ENCODE measurements at places on chromosomes 6 and 20.

DNA sequence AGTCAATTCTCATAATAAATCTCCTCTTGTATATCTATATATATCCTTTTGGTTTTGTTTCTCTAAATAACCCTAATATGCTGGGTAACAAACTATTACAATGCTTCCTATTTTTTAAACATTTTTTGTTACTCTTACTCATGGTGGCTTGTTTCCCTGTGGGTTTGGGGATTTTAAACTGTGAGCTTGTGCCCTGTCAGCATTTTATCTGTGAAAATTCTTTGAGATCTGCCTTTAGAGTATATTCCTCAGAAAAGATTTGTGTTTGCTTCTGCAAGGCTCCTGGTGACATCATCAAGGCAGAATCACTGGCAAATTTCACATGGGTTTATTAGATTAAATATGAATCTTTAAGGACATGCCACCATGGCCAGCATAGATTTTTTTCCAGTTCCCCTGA lies 273.6 kb downstream of the LRFN2 start:
- no peak for DNase-seq

DNA sequence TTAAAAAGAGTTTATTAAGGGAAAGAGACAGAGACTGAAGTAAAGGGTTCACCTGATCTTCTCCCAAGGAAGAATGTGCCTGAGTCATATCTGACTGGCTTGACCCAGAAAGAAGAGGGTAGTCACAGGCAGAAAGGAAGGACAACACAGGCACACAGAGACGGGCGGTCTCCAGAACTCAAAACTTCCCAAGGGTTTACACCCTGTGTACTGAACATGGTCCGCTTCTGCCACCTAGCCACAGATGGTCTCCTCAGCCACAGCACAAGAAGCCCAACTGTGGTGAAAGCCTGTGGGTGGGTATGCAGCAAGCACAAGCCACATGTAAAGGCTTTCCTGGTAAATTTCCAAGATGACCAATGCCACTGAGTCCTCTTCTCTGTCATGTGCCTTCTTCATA lies 17.2 kb downstream of the UNC5CL start:
- DNase-seq: no peak

DNA sequence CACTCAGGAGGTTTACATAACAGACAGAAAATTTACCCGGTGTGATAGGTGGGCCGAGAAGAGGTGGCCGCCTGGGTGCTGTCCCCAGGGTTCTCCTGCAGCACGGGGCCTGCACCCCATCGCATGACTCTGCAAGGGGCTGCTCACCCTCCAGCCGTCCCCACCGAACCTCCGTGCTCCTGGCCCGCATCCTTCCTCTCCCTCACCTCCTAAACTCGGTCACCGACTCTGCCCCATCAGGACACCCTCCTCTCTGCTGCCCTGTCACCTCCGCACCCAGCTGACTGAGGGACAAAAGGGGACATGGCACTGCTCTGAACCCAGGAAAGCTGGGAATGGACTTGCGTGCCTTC lies 147.6 kb downstream of the SYNDIG1 start:
- no peak for DNase-seq

GRCh38 chr20:37372441-37372840 lies 26.5 kb downstream of the SRC start:
- DNase-seq: no peak

GRCh38 chr6:136446145-136446544 lies 104.1 kb downstream of the MAP7 start:
- DNase-seq: no peak

All from activated naive CD4-positive, alpha-beta T cell treated with anti-CD3 and anti-CD28 coated beads, Interleukin-2, amount 50 U/mL, for 16 hours (primary cell).